ENCODE measurements at places on chromosomes 3 and 15.

DNA sequence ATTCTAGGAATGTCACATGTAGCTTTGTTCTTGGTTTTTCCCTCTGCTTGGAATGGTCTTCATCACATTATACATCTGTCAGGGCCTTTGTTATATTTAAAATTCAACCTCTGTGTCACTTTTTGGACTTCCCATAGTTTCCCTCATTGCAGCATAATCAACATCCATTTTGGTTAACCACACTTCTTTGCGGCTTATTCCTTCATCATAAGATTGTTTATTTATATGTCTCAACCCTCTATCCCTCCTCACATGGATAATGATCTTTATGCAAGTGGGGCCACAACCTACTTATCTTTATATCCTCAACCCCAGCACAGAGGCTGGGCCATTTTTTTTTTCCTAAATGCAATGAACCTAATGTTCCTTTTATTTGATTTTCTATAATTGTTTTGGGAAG is 260.0 kb upstream of the THBS1 start:
- DNase-seq: no peak

DNA sequence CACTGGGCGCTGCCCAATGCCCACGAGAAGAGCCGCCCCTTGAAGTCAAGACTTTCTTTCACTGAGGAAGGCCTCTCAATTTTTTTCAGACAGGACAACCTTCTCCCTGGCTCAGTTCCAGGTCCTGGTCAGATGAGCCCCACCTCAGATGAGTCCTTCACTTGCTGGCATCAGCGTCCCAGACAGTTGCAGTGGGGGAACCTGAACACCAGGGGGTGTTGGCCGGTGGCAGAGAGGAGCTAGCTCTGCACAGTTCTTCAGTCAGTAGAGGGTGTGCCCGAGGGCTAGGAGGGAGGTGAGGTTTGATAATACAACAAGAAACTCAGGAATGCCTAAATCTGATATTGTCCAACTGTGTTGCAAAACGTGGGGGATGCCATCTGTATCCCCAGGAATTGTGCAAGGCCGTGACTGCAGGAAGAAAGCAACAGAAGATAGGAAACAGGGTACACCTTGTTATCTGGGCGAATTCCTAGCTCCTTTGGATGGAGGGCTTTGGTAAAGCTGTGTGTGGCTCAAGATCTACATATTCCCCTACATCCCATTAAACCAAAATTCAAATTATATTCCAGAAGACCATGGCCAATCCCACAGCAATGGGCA is 34.3 kb downstream of the CCR3 start:
- peak; percentile 50 for DNase-seq

DNA sequence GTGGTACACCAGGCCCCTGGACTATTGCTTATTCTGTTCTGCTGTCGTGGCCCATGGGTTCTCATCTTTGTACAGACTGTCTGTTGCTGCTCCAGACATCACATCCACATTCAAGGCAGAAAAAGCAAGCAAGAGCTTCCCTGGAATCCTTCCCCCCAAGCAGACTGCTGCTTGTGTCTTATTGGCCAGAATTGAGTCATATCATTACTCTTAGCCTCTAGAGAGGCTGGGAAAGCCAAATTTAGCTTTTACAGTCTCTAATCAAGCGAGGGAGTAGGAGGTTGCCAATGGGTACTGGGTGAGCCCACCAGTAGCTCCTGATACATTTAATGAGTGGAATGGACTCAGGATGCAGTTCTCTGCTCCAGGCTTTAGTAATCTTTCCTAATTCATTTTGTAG is 39.4 kb downstream of the RAB6B start:
- DNase-seq: no peak

- DNase-seq: no peak
These were observed 397.6 kb upstream of the RGMA start for GRCh38 chr15:93486407-93487117.

DNA sequence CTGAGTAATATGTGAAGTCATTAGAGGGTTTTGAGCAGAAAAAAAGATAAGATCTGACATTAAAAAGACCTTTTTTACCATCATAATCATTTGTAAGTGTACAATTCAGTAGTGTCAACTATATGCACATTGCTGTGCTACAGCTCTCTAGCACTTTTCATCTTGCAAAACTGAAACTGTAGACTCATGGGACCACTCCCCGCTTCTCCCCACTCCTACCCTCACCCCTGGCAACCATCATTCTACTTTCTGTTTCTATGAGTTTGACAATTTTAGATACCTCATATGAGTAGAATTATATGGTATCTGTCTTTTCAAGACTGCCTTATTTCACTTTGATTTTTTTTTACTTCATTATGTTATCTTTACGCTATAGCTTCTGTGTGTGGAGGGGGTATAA is 112.8 kb downstream of the NSUN3 start:
- no peak for DNase-seq

DNA sequence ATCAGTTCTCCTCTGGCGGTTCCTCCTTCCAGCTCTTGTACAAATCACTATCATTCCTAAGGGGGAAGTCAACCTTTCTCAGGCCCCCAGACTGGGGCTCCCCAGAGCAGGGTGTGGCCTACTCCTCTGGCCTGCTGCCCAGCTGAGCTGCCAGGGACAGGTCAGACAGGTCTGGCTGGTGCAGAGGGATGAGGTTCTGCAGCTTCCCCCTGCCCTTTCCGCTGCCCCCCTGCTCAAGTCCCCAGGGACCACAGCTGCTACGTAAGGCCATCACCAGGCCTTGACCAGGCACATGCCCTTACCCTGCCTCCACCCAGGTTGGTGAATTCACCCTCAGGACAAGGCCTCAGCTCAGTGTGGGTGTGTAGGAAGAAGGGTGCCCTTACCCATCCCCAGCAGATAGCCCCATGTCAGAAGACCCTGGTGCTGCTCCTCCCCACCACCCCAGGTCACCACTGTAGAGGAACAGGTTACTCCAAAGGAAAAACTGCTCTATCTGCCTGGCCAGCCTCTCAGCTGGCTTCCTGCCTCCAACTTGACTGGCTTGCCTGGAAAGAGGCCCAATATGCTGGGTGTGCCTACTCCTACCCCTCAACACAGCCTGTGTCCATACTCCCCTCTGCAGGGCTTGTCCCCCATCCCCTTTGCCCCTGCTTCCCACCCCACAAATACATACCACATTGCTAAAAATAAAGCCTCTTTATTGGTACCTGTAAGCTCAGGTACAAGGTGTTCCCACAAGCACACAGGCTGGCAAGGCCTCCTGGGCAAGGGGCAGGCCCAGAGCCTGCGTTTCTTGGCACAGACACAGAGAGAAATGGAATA is 12.0 kb downstream of the CSRNP1 start:
- DNase-seq: no peak

- DNase-seq: no peak
These were observed 52.0 kb downstream of the SUCNR1 start for GRCh38 chr3:151925419-151925818.

GRCh38 chr3:142846779-142847577 is 41.9 kb downstream of the PCOLCE2 start:
- no peak for DNase-seq

DNA sequence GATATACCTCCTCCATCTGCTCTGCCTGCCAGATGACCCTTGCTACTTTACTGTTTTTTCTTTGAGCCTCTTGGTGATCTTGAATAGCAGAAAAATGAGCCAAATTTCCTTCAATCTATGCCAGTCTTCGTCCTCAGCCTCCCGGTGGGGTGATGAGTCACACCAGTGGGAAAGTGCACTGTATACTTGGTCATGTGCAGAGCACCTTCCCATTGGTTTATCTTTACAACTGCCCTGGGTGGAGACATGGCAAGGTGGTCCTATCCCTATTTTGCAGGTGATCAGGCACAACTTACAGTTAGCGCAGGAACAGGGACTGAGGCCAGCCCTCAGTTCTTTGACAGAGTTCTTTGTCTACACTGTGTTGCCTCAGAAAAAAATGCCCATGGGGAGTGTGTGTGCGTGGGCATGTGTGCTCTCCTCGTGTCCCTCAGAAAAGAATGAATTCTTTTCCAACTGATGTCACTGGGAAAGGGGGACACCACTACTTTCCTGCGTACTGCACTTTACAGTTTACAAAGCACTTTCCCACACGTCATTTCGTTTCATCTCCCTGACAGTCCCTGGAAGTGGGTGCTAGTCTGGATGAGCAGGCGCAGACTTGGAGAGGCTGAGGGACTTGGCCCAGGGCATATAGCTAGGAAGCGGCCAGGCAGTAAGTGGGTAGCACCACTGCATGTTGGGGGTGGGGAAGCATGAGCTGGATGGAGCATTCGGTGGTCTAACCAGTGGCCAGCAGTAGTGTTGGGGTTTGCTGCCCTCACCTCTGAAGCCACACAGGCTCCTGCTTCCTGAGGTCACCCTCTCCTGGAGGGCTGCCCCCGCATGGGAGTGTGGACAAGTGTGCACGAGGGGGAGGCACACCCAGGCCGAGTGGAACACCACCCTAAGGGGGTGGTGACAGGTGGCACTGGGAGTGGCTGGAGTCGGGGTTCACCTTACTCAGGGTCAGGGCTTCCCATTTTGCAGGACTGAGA is 24.1 kb downstream of the SMAD3 start:
- no peak for DNase-seq

GRCh38 chr15:98868564-98868963 is 139.0 kb downstream of the PGPEP1L start:
- no peak for DNase-seq

DNA sequence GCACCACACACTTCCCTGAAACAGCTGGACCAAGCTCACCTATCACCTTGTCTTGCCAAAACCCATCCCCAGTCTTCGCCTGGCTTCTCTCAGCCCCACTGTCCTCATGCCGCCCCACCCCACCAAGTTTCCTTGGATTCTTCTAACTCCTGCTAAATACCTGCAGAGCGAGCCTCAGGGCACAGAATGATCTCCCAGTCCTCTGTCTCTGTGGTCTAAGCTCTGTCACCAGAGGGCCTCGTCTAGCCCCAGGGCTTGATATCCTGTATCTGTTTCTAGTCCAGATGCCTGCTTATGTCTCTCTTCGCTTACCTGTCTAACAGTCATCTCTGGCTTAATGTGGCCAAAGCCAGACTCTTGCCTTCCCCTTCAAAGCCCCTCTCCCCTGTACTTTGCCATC is 9.7 kb downstream of the CCDC12 start:
- DNase-seq: no peak

DNA sequence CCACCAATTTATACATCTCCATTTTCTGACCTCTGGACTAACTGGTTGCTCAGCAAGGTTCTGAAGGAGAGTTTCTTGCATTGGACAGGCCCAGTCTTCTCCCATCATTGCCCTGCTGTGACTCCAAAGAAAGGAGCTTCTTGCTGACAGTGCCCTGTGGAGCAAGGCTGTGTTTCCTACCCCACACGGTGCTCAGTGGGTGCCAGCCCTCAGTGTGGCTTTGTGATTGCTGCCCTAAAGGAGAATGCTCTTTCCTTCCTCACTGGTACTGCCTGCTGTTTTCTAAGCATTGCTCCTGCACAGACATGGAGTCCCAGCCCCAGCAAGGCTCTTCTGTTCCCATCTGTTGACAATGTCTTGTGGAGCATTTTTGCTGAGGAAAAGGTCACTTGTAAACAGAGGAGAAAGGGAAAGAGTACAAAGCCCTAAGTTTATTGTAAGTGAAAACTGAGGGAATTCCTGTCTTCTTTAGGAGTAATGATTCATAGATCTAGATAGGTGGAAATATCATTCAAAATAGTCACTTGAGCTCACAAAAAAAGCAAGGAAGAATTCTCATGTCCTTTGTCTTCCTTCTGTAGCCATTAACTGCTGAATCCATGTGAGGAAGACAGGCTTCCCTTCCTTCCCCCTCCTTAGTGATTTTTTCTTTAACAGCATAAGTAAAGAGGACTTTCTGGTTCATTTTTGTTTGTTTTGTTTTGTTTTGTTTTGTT is 62.9 kb downstream of the HMG20A start:
- no peak for DNase-seq

- DNase-seq: no peak
These were observed 78.8 kb downstream of the EOMES start for GRCh38 chr3:27643355-27643754.

GRCh38 chr15:75224281-75224680 is 22.6 kb downstream of the C15orf39 start:
- DNase-seq: no peak

DNA sequence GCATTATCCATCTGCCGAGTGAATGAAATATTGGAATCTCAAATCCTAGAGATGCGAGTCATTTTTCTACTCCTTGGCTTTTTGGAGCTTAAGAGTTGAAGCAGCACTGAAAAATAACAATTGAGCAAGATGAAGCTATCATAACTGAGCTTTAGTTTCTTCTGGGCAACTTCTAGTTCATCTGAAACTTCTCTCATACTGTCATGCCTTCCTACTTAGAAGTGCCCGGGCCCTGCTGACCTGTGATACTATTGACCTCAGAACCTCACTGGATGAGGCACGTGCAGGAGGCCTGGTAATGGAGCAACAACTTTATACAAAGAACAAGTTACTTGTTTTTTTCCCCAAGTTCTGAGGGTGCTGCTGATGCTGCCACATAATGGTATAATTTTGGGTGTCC is 48.5 kb upstream of the P3H2 start:
- no peak for DNase-seq

DNA sequence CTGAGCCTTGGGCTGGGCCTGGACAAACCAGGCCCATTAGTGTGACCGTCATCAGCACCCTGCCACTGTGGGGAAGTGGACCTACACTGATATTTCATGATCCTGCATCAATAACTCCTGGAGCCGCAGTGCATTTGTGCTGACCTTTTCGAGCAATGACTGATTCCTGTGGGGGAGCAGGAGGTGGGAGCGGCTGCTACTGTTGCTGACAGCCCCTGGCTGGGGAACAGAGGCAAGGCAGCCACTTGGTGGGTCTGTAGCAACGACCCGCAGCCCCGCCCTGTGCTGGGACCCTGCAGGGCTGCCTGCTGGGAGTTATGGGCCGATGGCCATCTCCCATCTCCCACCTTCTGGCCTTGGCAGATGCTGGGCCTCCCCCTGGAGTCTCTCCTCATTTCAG is 42.1 kb downstream of the CCDC33 start:
- DNase-seq: no peak

DNA sequence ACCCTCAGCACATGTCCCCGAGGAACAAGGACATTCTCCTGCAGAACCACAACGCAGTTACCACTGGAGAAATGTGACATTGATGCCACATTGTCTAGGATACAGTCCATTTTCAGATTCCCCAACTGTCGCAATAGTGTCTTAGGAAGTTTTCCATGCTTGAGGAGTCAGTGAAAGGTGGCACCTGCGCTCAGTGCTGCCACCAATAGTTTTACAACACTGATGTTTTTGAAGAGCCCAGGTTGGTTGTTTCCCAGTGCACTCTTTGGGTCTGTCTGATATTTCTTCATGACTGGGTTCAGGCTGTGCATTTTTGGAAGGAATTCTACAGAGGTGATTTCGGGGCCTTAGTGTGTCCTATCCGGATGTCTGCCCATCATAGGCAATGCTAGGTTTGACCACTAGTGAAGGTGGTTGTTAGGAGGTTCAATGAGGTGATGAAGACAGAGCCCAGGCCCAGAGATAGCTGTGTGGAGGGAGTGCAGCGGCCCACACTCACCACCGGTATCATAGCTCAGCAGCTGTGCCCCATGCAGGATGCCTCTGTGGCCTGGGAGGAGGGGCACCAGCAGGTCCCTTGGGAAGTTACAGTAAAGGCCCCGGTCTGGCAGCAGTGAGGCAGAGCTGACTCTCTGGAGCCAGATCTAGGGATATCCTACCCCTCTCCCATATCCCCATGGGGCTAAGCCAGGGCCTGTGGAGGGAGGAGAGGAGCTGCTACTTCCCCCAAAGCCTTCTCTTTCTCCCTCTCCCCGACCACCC is 96.6 kb downstream of the DNAJB8 start:
- DNase-seq: no peak

All from WERI-Rb-1 (cell line).